ENCODE measurements at places on chromosomes 5 and 9. TPM values are rescaled to one million over a fixed set of nuclear protein-coding genes. Genes with fewer than 3 reads are reported as not detected.

- DNase-seq = no peak
Measured at GRCh38 chr9:114450833-114451706, 54.2 kb downstream of the WHRN start.

DNA sequence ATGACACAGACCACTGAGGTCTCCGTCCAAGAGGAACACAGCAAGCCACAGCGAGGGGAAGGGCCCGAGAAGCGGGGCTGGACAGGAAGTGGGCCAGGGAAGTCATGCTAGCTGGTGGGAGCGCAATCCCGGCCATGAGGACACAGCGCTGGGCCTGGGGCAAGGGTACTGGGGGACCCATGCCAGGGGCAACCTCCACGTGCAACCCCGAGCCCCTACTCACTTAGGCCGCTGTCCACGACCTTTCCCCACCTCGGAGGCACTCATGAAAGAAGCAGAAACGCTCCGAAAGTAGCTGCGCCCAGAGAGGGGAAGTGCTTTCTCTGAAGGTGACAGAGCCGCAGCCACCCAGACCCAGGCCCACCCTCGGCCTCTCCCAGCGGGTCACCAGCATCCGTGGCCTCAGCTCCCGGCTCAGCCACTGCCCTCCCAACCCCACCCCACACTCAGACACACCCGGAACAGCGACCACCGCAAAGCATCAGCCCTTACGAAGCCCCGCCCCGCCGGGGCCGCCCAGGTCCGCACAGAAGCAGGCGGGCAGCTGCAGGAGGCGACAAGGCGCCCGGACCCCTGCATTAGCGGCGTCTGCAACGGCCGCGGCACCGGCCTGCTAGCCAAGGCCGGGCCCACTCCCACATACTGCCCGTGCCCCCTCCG is 782 bp downstream of the BICD2 start:
- no peak for DNase-seq

- DNase-seq = no peak
Measured at GRCh38 chr5:60633341-60633740, 66.6 kb downstream of the DEPDC1B start.

Gene ANKRD18B
- not detected for total RNA-seq

DNA sequence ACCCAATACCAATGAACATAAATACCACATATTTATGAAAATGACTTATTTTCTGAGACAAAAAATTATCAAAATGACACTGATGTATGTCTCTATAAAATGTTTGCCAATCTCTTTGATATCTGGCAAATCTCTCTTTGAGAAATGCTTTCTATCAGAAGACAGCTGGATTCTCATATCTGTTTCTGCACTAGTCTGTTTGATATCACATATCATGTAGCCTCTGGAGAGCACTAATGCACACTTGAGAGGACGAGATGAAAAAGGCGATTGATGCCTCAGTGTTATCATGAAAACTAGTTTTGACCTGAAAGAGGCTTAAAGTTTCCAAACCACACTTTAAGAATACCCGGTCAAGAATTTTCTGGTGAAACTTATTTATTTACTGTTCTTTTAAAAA is 29.1 kb upstream of the ANKRD55 start:
- DNase-seq = no peak

DNA sequence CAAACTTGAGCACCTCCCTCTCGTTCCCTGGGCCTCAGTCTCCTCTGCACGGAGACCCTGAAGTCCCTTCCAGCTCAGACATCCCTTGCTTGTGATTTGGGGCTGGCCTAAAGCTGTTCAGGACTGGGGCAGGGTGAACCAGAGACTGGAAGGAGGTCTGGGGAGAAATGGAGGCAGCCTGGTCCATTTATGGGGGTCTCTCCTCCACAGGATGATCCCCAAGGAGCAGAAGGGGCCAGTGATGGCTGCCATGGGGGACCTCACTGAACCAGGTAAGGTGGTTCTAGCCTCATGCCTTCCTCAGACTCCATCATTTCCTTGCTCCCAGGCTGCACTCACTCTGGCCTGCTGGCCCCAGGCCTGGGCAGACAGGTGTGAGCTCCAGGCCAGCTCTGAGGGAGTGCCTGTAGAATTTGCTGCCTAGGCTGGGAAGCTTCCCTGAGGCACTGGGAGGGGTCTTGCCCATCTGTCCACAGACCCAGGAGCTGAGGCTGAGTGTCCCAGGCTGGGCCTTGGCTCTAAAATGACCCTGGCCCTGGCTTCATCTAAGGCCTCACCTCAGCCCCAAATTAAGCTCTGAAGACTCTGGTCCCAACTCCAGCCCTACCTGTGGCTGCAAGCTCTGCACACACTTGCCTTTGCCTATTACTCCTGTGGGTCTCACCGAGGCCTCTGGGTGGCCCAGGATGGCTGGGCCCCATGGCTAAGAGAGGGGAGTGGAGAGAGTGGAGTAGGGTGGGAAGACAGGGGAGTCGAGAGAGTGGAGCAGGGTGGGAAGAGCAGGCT is 1.9 kb downstream of the MYOZ3 start:
- DNase-seq = peak; percentile 7

Gene TARS1
- 66.5 TPM for total RNA-seq

Gene FBXL17
- 22.6 TPM for total RNA-seq

- DNase-seq = no peak
Measured at GRCh38 chr5:112010475-112010874, 253.5 kb upstream of the NREP start.

Gene TMEM250
- total RNA-seq = 29.5 TPM

- no peak for DNase-seq
Measured at GRCh38 chr5:124773315-124774311, 27.2 kb upstream of the ZNF608 start.

DNA sequence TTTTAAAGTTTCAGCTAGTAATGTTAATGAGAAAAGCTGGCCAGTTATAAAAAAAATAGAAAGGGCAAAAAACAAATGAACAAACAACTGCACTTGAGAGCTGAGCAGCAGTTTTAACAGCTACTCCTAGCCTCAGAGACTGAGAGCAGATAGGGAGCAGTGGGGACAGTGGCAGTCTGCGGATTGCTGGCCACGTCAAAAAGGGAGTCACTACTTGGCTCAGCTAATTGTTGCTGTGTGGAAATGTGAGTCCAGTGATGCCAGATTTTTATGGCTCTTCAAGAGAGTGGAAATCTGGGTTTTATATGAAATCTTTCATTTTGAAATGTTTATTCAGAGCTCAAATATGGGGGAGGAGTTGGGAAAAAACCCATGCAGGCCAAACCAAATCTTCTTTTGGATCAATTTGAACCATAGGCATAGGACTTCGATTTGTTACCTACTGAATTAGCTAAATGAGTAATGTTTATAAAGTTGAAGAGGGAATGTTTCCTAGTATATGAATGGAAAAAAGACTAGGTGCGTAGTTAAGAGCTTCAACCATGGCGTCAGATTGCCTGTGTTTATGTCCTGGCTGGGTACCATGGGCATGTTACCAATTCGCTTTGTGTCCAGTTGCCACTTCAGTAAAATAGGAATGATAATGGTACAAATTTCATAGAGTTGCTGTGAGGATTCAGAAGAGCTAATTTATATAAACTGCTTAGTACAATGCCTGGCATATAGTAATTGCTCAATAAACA is 102.1 kb downstream of the PAM start:
- DNase-seq = no peak

DNA sequence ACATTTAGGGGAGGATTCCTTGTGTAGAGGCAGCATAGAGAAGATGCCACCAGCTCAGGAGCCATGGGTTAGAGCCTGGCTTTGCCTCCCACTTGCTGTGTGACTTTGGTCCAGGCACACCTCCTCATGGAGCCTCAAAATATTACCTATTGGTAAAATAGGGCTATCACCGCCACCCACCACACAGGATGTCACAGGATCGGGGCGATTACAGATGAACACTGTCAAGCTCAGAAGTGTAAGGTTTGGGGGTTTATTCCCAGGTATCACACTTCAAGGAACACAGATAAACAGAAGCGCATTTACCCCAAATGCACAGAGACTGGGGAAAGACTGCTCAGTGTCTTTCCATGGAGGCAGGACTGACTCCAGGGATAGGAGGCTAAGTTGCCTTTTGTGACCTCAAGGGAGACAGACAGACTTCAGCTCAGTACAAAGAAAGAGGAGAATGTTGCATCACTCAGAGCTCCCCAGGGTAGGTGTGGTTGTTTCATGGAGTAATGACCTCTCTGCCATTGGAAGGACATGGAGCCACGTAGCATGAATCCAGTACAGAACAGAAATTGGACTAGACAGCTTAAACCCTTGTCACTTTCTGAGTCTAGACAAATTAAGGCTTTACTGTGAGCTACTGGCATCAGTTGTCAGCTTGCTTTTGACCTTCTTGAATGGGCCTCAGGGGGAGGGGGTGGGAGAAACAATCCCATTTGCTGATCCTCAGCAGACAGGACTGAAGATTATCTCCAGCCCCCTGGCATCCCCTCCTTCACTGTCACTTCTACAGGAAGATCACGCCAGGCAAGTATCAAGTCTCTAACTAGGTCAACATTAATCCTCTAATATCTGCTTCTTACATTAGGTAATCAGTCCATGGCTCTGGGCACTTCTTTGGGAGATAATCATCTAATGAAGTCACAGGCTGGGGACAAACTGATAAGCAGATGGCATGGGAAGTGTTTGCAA is 6.5 kb downstream of the TRAF1 start:
- DNase-seq = no peak

DNA sequence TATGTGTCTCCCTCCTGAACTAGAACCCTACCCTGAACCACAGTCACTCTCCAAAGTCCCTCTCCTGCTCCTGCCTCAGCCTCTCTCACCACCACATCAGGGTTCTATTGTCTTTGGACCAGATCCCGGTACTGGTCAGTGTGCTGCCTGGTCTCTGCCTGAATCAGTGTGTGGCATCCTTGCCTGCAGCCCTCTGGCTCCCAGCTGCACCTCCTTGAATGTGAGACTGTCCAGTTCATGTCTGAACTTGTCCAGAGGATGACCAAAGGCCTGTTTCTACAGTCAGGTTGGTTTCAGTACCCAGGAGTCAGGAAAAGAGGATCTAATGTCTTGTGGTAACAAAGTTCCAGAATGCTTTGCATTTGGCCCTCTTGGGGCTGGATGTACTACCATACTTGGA is 76.8 kb upstream of the RANBP3L start:
- no peak for DNase-seq

- DNase-seq = no peak
Measured at GRCh38 chr9:135898634-135899407, 8.5 kb downstream of the CAMSAP1 start.

- DNase-seq = no peak
Measured at GRCh38 chr9:117046666-117047327, 359.7 kb downstream of the TRIM32 start.

Gene FOXD4
- total RNA-seq = 0.33 TPM

DNA sequence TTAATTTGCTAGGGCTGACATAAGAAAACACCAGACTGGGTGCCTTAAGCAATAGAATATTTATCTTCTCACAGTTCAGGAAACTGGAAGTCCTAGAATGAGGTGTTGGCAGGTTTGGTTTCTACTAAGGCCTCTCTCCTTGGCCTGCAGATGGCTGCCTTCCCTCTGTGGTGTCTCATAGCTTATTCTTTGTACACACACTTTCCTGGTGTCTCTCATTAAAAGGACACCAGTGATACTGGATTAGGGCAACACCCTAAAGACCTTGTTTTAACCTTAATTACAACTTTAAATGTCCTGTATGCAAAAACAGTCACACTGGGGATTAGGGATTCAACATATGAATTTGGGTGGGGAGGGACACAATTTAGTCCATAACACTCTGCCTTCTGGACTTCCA is 25.1 kb downstream of the NUTM2F start:
- no peak for DNase-seq

DNA sequence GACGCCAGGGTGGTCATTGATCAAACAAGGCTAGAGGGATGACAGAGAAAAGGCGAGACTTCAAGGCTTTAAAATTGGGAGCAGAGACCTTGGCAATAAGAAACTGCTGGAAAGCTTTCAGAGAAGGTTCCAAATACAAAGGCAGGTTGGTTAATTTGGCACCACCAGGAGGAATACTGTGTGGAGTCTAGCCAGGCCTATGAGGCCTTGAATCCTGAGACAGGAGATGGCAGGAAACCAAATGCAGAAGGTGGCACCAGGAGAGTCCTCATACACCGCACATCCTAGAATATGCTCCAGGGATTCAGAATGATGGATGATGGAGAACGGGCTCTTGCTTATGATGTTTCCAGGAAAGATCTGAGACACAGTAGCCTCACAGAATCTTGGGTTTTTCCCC is 90.0 kb downstream of the MCTP1 start:
- no peak for DNase-seq

Gene MARCOL
- not detected for total RNA-seq

DNA sequence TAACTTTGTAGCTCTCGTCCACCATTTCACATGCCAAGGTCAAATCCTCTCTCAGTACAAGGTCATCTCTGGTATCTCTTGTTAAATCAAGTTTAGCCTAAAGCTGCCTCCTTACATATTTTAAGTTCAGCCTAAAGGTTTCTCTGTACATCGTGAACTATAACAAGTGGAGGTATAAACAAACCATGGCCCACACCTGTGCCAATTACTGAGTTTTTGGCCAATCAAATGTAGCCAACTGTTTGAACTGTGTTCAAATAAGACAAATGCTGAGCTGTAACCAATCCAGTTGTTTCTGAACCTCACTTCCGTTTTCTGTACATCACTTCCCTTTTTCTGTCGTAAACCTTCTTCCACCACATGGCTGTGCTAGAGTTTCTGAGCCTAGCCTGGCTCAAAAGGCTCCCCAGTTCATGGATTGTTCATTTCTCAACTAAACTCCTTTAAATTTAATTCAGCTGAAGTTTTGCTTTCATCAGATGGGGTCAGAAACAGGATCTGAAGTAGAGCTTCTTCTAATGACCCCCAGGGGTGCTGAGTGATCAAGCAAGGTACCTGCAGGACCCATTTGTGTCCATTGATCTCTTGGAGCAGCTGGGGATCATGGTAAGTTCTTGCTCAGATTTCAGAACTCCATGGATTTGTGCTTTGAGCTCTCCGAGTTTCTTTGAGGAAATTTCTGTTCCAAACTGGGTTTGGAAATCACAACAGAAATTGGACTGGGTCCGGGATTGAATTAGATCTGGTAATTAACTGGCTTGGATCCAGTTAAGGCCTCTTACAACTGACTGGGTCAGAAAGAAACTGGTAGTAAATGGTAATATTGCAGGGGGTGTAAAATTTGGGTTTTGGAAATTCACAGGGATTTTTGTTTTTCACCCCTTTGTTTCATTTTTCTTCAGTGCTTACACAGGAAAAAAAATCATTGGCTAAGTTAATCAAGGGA is 11.0 kb upstream of the NANS start:
- no peak for DNase-seq

- DNase-seq = no peak
Measured at GRCh38 chr5:51990241-51990640, 607.0 kb downstream of the ISL1 start.

DNA sequence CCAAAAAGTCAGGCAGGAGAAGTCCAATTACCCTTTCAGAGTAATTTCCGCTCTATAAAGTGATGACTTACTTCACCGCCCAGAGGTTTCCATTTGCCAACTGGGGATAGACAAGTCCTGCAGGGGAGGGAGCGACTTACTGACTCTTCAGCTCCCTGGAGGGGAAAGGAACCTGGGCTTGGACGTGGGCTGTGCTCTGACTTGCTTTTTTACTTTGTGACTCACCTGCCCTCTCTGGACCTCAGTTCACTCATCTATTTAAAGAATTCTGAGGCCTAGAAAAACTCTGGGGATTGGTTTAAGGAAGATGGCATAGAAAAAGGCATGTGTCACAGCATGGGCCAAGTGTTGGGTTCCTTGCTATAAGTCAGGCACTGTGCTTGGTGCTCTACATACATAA is 180.4 kb upstream of the TRIM32 start:
- DNase-seq = no peak
